ENCODE measurements at places on chromosomes 7 and 10. TPM values are rescaled to one million over a fixed set of nuclear protein-coding genes. Genes with fewer than 3 reads are reported as not detected.

GRCh38 chr7:129053938-129054437 lies 923 bp downstream of the TNPO3 start:
- DNase-seq: no peak

DNA sequence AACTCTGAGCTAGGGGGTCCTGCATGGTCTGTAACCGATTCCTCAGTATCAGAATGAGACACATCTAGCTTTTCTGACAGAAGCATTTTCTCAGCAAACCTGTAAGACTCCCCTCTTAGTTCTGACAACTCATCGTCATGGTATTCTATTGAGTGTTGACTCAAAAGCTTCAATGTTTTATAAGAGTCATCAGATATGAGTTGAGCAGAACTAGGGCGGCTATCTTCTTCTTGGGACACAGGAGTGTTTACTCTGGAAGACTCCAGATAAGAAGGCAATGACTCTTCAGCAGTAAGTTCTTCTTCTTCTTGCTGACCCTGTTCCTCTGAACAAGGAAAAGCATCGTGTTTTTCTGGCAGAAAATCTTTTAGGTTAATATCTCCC lies 167.0 kb upstream of the CCDC6 start:
- no peak for DNase-seq

DNA sequence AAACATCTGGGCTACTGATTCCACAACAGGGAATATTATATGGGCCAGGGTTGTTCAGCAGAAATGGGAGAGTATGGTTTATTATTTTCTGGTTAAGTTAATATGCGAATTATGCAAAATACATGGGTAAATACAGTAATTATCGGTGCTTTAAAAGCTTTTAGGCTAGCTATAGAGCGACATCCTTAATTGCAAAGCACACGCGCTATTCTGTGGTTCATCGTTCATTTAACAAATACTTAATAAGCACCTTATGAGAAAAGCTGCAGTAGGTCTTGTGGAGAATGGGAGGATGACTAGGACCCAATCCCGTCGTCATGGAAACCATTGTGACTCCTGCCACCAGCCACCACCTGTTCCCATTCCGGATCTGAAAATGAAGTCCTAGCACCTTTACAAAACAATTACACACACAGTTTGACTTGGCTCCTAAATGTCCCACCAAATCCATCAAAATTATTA lies 623 bp upstream of the CEP41 start:
- no peak for DNase-seq

GRCh38 chr7:98137826-98138151 lies 31.1 kb downstream of the LMTK2 start:
- no peak for DNase-seq

The SHH gene
- not detected for total RNA-seq

GRCh38 chr7:156722043-156722826 lies 81.7 kb downstream of the RNF32 start:
- peak; percentile 47 for DNase-seq

The OR2A7 gene
- 10.0 TPM for total RNA-seq

The GIMAP4 gene
- not detected for total RNA-seq

DNA sequence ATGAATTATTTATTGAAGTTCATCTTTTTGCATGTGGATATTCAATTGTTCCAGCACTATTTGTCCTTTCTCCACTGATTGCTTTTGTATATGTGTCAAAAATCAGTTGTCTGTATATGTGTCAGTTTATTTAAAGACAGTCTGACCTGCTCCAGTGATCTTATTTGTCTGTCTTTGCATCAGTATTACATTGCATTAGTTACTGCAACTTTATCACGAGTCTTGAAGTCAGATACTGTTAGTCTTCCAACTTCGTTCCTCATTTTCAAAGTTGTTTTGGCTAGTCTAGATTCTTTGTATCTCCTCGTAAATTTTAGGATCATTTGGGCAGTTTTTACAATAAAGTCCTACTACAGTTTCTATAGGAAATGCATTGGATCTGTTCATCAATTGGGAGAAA lies 166.4 kb downstream of the CELF2 start:
- DNase-seq: no peak

The SLC26A3 gene
- total RNA-seq: not detected

GRCh38 chr10:30037620-30038336 lies 21.6 kb downstream of the JCAD start:
- no peak for DNase-seq

- DNase-seq: no peak
Observed at GRCh38 chr10:48548531-48549135, 56.2 kb downstream of the ARHGAP22 start.

The PNLIPRP2 gene
- total RNA-seq: not detected

DNA sequence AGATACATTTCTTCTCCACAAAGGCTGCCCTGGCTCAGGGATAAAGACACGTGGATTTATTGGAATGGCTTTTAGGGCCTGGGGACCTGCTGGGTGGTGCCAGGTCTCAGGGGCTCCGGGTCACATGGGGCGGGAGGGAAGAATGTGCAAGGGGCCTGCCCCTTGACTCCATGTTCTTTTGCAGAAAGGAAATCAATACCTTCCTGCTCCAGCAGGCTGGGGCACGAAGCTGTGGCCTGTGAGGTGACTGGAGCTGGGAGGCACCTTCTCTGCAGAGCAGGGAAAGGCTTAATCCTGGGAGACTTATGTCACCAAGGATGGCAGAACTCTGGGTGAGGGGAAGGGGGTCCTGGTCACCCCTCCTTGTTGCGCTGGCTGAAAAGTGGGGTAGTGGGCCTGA lies 42.3 kb upstream of the GNA12 start:
- DNase-seq: no peak

GRCh38 chr7:7830122-7830878 lies 111.9 kb upstream of the RPA3 start:
- DNase-seq: peak; percentile 10

The SDK1 gene
- total RNA-seq: 1.5 TPM

GRCh38 chr10:126081841-126082466 lies 185.6 kb downstream of the FANK1 start:
- DNase-seq: no peak

The IFIT1B gene
- not detected for total RNA-seq

GRCh38 chr7:131188367-131189339 lies 139.0 kb upstream of the MKLN1 start:
- DNase-seq: peak; percentile 94

The CALML5 gene
- not detected for total RNA-seq

DNA sequence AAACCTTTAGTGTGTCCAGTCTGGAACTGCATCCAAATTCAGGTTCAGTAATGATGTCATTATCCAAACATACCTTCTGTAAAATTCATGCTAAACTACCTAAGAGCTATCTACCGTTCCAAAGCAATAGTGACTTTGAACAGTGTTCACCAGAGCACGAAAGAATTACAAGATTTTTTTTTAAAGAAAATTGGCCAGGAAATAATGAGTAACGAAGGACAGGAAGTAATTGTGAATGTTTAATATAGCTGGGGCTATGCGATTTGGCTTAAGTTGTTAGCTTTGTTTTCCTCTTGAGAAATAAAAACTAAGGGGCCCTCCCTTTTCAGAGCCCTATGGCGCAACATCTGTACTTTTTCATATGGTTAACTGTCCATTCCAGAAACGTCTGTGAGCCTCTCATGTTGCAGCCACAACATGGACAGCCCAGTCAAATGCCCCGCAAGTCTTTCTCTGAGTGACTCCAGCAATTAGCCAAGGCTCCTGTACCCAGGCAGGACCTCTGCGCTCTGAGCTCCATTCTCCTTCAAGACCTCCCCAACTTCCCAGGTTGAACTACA lies 694 bp upstream of the FAS start:
- DNase-seq: peak; percentile 93

- DNase-seq: no peak
Observed at GRCh38 chr7:80517282-80517747, 5.5 kb upstream of the GNAT3 start.

DNA sequence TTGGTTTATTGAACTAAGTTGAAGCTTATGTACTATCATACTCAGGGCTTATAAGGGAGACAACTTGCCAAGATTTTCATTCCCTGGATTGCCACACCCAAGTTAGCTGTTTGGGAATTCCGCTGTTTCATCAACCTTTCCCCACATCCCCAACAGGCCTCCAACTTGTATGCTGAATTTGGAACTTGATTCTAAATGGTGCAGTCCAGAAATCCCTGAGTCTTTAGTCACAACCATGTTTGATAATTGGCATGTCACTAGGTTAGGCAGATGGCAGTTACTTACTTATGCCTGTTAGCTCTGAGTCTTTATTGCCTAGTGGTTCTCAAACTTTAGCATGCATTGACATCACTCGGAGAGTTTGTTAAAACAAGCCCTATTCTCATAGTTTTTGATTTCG lies 135.4 kb upstream of the PRPS1L1 start:
- peak; percentile 42 for DNase-seq

DNA sequence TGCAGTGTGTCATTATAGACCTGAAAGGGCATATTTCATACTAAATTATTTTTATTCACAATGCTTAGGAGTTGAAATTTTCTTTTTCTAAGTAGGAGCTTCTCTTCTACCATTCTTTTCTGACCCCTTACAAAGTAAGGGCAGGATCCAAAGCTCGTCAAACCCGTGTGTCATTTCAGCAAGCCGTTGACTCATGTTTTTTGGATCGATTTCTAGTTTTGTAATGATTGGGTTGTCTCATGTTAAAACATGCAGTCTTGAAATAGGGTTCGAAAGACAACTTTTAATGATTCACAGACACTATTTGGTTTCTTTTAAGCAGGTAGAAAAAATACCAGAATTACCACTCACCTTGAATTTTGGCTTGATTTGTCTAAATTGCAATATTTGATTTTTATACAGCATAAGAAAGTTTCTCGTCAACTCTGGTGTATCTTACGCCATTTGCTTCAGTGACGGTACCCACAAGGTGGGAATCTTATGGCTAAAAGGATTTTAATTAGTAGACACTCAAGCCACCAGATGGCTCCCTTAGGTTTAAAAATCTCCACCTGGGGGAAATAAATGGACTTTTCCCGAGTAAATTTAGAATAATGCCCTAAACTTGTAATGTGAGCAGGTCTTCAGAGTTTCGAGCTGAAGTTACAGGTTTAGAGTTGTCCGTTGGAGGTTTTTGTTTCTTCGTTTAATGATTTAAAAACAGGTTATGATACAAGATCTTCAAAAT lies 283.4 kb downstream of the CCDC3 start:
- peak; percentile 83 for DNase-seq

GRCh38 chr7:80449836-80450235 lies 62.0 kb downstream of the GNAT3 start:
- no peak for DNase-seq

- no peak for DNase-seq
Observed at GRCh38 chr7:38274486-38274885, 1.1 kb upstream of the TARP start.

The GSTO2 gene
- total RNA-seq: 33.8 TPM

The ERVW-1 gene
- total RNA-seq: not detected

The CYP2C19 gene
- total RNA-seq: not detected

- no peak for DNase-seq
Observed at GRCh38 chr10:90302758-90303481, 554.9 kb downstream of the HTR7 start.

GRCh38 chr7:106392590-106392989 lies 107.8 kb upstream of the NAMPT start:
- DNase-seq: no peak

GRCh38 chr7:5414916-5415315 lies 8.7 kb downstream of the TNRC18 start:
- no peak for DNase-seq

- no peak for DNase-seq
Observed at GRCh38 chr10:8137726-8138125, 83.2 kb downstream of the GATA3 start.

DNA sequence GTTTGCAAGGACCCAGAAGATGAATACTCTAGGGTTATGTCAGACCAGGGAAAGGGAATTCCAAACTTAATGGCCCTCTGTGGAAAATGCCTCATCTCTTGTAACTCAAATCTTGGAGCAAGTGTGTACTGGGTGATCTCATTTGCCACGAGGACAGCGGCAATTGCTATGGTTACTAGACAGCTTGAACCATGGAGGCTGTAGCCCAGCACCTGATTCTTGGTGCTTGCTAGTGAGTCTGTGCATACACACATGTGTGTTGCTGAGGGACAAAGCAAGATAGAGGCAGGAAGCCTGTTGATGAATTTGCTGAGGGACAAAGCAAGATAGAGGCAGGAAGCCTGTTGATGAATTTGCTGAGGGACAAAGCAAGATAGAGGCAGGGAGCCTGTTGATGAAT lies 58.6 kb upstream of the FEZF1 start:
- no peak for DNase-seq

GRCh38 chr7:55073976-55074528 lies 55.2 kb downstream of the EGFR start:
- DNase-seq: peak; percentile 98

GRCh38 chr7:101779267-101779666 lies 38.2 kb upstream of the CUX1 start:
- no peak for DNase-seq

The PIP gene
- not detected for total RNA-seq

GRCh38 chr10:19788075-19788686 lies 28.1 kb upstream of the PLXDC2 start:
- DNase-seq: peak; percentile 64

- no peak for DNase-seq
Observed at GRCh38 chr10:5625992-5626777, 40.2 kb downstream of the ASB13 start.

All from MCF 10A (cell line).